Left hindlimb (tissue), 1 donor: ENCODE measurements at places on chromosomes 13 and 19.
A peak's percentile ranks its signal among the peaks of the same experiment; 100 is the strongest.

DNA sequence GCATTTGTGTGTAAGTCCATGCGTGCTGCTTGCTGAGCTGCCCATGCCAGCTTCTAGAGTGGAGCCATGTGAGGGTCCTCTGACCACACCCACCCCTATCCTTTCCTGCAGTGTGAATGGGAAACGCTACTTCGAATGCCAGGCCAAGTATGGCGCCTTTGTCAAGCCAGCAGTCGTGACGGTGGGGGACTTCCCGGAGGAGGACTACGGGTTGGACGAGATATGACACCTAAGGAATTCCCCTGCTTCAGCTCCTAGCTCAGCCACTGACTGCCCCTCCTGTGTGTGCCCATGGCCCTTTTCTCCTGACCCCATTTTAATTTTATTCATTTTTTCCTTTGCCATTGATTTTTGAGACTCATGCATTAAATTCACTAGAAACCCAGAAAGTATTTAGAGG lies 10.3 kb downstream of the TBCB start:
- no peak for DNase-seq

GRCh38 chr19:39193803-39194202 lies 3.0 kb upstream of the NCCRP1 start:
- peak; percentile 8 for DNase-seq

- DNase-seq: no peak
Observed at GRCh38 chr19:2680808-2681207, 21.7 kb downstream of the GNG7 start.

GRCh38 chr19:18294467-18294864 lies 13.0 kb upstream of the JUND start:
- no peak for DNase-seq

GRCh38 chr13:80362481-80362880 lies 21.6 kb upstream of the SPRY2 start:
- no peak for DNase-seq

- DNase-seq: no peak
Observed at GRCh38 chr19:7866399-7867091, 7.6 kb downstream of the PRR36 start.

DNA sequence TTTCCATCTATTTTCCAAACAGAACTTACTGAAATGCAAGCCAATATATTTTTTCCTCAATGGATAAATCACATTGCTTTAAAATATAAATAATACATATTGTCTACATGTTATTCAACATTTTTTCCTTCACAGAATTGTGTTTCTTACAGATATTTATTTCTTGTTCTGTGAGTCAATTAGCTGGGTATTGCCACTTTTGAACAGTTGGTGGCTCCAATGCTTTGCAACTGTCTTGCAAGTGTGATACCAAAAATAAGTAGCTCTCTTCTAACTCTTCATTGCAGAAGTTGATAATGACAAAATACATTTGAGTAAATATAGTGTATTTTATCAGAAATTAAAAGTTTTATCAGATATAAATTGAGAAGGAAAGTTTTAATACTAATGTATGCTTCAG lies 17.1 kb upstream of the GPC5 start:
- DNase-seq: no peak

GRCh38 chr19:6297202-6297601 lies 17.4 kb upstream of the MLLT1 start:
- no peak for DNase-seq

- DNase-seq: no peak
Observed at GRCh38 chr13:112916296-112916695, 52.7 kb upstream of the MCF2L start.

- no peak for DNase-seq
Observed at GRCh38 chr13:20848203-20848602, 54.3 kb downstream of the XPO4 start.

DNA sequence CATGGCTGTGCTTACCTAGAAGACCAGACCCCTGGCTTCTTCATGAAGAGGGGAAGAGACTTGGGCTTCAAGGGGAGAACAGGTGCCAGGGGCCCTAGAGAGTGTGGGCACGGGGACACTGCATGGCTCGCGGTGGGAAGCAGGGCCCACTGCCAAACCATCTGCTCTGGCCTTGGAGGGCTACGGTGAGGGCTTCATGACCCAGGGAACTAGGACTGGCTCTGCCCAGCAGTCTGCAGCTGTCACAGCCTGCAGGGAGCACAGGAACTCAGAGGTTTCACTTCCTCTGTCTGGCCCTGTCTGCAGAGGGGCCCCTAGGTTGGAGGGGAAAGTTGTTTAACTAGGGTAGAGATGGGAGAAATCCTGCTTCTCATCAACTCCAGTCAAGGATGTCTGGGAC lies 4.3 kb downstream of the ERCC1 start:
- DNase-seq: peak; percentile 60

- no peak for DNase-seq
Observed at GRCh38 chr19:41785653-41786052, 10.7 kb upstream of the CEACAM3 start.

DNA sequence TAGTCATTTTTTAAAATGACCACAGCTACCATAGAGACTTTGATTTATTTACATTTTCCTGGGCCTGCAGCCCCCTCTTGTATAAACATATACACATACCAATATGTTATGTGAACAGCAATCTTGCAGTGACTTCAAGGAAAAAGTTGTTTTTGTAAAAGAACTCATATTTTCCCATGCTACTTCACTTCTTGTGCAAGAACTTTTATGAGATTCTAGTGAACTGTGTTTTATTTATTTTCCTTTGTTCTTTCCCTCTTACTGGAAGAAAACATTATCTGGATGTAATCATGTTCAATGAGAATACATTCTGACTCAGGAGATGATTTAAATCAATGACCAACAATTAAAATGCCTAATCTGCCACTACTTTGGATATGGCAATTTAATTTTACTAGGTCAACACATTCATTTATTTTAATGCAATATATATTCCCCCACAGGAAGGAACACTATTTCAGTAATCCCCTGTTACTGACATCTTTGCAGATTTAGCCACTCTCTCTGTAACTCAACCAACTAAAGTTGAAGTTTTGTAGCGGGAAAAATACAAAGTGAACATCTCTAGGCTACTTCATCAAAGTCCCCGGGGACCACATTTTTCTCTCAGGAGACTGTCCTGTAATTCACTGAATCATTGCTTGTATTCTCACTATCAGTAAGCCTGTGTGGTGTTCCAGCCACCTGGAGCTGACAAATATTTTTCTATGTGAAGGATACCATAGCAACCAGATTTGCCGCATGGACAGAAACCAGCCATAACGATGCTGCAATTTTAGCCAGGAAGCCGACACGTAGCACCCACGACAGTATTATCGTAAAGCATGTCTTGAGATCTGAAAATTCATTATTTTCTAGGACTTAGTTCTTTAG lies 90.5 kb downstream of the STARD13 start:
- peak; percentile 70 for DNase-seq

DNA sequence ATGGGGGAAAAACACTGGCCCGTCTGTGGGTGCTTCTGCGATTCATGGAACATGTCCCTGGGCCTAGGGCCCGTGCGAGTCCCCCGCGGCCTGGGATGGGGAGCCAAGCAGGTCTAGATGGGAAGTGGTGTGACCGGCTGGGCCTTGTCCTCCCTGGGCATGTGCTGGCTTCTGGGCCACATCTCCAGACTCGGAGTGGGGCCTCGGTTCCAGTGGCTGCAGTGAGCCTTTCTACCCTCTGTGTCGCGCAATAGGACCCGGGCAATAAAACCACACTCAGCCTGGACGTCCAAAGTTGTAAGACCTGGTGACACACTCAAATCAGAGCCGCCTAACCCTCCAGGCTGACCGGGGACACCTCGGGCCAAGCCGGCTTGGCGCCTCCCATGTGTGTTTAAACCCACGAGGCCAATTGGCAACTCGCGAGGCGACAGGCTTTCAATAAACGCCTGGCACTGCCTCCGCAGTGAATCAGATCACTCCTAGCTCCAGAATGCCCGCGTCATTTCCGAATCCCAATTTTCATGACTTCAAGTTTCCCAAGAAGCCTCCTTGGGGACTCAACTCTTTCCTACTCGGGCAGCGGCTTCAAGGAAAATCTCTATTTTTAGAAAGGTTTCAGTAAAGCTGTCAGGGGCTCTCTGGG lies 57.3 kb downstream of the KLF2 start:
- peak; percentile 88 for DNase-seq

- no peak for DNase-seq
Observed at GRCh38 chr13:94344126-94344818, 135.2 kb downstream of the DCT start.

DNA sequence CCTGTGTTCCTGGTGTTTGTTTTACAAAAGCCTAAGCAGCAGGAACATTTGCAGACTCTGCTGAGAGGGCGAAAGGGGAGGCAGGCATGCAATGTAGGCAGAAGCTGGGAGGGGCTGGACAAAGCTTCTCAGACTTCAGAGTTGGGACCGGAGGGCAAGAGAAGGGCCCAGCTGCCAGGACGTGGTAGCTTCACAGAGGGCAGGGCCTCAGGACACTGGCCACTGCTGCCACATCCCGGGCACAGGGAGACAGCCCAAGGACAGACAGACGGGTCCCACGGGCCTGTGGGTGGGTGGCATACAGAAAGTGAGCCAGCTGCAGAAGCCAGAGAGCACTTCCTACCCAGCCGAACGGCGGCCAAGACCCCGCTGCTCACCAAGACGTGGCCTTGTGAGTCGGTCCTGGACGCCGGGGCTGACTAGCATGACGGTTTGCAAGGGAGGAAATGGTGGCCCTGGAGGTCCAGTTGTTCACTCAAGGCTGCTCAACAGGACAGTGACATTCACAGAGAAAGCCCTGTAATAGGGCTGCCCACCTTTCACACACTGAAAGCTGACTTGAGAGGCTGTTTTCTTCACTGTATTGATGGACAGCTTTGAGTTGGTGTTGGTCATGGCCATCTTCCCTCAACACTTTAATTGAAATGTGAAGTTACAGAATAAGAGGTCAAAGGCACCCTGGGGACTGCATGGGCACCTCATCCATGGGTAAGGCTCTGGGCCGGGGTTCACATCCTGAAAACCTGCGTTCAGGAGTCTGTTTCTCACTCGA lies 23.7 kb upstream of the TFDP1 start:
- DNase-seq: no peak

DNA sequence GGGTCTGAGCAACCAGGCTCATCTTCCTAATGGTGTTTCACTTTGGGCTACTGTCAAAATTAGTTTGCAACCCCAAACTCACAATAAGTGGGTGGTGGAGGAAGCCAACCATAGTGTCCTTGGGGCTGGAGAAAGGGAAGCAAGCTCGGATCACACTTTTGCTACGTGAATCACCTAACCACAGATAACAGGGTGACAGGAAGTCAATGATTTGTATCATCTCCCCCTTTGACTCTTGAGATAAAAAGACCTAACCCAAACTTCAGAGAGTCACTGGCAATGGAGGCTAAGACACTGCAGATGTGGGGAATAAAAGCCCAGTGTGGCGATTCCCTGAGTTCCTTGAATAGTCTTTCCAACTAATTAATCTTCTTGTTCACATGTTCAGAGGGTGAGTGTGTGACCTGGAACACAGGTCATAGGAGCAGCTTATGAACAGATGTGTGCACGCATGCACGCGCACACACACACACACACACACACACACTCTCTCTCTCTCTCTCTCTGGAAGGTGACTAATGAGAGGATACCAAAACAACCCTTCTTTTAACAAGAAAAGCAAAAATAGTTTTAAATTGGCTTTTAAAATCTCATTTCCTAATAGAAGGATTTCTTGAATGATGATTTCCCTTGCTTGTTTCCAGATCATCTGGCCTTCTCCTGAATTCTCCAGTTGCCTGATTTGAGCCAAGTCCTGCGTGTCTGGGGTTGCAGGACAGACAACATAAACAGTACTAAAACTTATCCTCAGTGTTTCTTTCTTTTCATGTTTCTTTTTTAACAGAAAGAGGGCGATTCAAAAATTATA lies 21.2 kb upstream of the DOCK9 start:
- DNase-seq: no peak

- no peak for DNase-seq
Observed at GRCh38 chr13:44389876-44390275, 16.3 kb downstream of the SERP2 start.

DNA sequence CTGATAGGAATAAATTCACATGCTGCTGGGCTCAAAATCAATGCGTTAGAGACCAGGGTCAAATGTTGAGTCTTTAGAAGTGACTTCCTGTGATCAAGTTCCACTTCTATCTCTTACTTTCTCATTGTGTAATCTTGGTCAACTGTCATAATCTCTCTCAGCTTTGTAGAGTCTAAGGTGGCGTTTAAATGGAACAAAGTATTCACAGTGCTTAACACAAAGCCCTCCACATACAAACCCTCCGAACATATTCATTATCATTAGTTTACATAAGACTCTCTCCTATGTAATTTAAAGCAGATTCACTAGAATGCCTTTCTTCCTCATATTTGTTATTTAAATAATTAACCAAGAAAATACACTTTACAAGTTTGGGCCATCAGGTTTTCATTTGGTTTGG lies 1044.1 kb downstream of the EFNB2 start:
- DNase-seq: no peak

- DNase-seq: no peak
Observed at GRCh38 chr13:47142105-47142504, 245.3 kb upstream of the HTR2A start.

DNA sequence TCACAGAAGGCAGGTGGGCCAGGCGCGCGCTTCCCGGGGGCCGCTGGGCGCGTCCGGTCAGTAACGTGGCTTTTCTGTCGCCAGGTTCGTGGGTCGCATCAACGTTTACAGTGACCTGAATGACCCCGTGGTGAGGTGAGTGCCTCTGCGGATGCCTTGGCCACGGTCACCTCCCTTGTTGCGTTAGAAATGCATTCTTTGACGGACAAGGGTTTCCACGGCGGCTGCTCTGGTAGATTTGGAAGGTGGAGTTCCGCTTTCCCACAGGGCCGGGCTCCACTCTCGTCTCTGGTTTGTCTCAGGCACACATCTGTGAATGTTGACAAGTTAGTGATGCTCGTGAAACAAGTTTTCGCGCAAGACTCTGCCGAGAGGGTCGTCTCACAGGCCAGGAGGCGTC lies 130.0 kb downstream of the ATP11A start:
- no peak for DNase-seq

DNA sequence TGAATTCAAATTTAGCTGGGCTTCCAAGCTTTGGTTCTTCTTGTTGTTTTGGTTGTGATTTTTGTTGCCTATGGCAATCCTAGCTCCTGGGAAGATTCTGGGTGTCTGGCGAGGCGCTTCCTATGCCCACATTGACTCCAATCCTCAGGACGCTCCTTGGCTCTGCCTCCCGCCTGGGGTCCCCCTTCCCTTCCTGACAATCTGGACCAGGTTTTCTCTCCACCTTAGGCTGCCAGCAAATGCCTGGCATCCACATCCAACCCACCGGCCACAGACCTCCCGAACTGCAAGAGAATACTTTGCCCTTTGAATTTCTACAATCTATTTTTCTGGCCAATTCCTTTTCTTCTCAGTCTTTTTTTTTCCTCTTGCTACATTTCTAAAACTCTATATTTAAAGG lies 186.9 kb upstream of the UBL3 start:
- no peak for DNase-seq
